ENCODE measurements at places on chromosomes 2 and 18.

- DNase-seq: no peak
These were observed 7.0 kb downstream of the EFEMP1 start for GRCh38 chr2:55916473-55917049.

- DNase-seq: no peak
These were observed at the start of gene BOD1L2 for GRCh38 chr18:57146956-57147636. Gene BOD1L2, plus strand, starts transcription at chr18:57147087. Its CDS starts 226 bp downstream, at chr18:57147313.

GRCh38 chr2:70516596-70516995 is 37.0 kb downstream of the TGFA start:
- DNase-seq: peak; percentile 55

DNA sequence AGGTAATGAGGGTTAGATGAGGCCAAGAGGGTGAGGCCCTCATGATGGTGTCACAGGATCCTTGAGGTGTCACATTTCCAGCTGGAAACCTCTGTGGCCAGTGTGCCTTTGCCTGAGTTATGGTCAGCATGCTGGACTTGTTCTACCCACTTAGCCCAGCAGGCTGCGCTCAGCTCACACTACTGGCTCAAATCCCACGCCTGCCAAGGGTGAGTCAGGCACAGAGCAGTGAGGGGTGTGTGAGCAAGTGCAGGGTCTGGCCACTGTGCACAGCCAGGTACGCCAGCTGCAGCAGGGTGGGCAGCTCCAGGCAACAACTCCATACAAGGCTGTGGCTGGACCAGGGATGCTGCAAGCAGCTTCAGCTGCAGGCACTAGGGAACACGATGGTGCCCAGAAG is 616.6 kb upstream of the FSHR start:
- no peak for DNase-seq

- DNase-seq: no peak
These were observed 72.5 kb downstream of the GALR1 start for GRCh38 chr18:77321823-77322805.

- DNase-seq: no peak
These were observed 1400.4 kb downstream of the SUCLG1 start for GRCh38 chr2:83058683-83059082.

DNA sequence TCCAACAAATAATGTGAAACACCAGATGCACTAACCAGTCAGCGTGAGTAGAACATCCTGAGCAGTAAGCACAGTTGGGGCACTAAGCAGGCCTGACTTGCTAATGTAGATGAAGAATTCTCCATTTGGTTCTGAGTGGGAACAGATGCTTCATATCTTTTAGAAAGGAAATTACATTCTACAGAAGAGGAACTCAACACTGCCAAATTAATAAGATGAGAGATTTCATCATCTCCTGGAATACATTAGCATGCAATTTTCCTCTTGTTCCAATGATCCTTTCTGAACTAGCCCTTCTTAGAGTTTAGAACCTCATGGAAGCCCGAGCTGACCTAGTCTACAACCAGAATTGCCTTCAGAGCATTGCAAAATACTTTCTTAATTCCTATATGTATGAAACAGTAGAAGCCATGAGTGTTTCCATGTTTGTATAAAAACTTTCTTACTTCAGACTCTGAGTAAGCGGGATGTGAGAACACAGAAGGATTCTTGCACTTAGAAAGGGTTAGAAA is 34.8 kb downstream of the COL5A2 start:
- no peak for DNase-seq

- DNase-seq: no peak
These were observed 18.8 kb upstream of the SOS1 start for GRCh38 chr2:39139511-39140237.

DNA sequence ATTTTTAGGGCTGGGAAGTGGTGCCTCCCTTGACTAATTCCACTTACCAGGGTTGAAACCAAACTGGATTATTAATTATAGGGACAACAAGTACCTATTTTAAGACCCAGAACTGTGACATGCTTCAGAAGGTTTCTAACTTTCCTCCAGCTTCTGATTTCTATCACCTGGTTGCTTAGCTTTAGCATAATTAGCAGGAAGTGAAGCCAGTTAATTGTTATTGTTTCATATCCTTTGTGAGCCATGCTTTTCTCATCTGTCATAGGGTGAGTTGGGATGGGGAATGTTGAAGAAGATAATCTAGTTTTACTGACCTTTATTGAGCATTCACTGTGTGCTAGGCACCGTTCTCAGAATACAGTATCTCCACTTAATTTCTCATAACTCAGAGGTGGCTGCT is 3.2 kb downstream of the YPEL5 start:
- DNase-seq: peak; percentile 42

DNA sequence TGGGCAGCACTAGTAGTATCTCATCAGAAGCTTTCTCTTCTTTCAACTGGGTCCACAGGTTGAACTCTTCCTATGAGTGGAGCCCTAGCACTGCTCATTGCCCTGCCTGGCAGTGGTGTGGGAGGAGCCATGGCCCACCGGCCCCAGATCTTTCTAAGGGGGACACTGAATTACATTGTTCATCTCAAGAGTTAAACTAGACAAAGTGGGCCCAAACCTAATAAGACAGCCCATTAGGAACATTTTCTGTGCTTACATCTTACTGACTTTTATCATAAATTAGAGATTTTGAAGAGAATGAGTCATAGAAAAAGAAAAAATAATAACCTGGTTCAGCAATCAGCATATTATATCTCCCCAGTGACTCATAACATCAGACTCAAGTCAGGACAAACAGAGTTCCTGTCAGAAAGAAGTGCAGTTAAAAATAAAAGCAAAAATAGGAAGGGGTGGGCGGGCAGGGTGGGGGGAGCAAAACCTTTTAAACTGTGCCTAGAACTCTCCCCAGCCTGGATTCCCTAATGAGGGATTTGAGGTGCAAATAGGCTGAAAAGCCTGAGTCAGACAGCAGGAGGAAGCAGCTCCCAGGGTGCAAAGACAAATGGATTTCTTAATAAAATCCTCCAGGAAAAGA is 161.6 kb upstream of the TRIB2 start:
- DNase-seq: no peak

DNA sequence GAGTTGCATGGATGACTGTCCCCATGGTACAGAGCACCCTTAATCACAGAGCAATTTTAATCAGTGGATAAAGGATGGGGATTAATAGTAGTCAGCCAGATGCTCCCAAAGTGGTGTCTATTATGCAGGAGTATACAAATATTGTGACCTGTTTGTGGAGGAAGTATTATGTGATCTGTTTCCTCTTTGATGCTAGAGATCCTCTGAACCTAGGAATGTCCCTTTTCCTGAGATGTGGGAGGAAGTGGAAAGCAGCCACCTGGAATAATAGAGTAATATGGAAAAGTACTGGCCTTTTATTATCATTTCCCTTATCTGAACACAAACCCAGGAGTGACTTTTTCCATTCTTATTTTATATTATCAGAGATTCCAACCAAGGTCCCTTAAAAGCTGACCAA is 94.2 kb upstream of the EFEMP1 start:
- no peak for DNase-seq

- DNase-seq: peak; percentile 18
These were observed 125.7 kb downstream of the RBMS1 start for GRCh38 chr2:160367887-160368286.

- no peak for DNase-seq
These were observed 40.9 kb downstream of the TCF4 start for GRCh38 chr18:55546851-55547704.

GRCh38 chr18:7023063-7023580 is 94.5 kb downstream of the LAMA1 start:
- no peak for DNase-seq

- no peak for DNase-seq
These were observed 92.7 kb upstream of the PARD3B start for GRCh38 chr2:204452464-204453023.

DNA sequence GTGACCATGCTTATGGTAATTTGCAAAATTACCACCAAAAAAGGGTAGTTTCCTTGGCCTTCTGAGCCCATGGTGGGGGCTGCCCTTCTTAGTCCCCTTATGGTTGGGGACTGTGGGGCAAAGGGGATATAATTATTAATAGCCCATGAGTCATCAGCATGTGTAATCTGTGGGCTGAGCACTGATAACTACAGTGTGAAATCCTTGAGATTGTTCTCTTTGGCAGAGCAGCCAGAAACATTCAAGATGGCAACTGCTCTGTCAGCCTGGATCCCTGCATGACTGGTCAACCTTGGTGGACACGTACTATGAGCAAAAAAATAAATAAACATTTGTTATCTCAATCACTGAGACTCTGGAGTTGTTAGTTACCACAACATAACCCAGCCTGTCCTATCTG is 61.3 kb downstream of the MGAT4A start:
- DNase-seq: no peak

GRCh38 chr2:121242175-121242875 is 42.7 kb downstream of the TFCP2L1 start:
- DNase-seq: no peak

GRCh38 chr2:53636596-53636995 is 131.0 kb upstream of the CHAC2 start:
- no peak for DNase-seq

DNA sequence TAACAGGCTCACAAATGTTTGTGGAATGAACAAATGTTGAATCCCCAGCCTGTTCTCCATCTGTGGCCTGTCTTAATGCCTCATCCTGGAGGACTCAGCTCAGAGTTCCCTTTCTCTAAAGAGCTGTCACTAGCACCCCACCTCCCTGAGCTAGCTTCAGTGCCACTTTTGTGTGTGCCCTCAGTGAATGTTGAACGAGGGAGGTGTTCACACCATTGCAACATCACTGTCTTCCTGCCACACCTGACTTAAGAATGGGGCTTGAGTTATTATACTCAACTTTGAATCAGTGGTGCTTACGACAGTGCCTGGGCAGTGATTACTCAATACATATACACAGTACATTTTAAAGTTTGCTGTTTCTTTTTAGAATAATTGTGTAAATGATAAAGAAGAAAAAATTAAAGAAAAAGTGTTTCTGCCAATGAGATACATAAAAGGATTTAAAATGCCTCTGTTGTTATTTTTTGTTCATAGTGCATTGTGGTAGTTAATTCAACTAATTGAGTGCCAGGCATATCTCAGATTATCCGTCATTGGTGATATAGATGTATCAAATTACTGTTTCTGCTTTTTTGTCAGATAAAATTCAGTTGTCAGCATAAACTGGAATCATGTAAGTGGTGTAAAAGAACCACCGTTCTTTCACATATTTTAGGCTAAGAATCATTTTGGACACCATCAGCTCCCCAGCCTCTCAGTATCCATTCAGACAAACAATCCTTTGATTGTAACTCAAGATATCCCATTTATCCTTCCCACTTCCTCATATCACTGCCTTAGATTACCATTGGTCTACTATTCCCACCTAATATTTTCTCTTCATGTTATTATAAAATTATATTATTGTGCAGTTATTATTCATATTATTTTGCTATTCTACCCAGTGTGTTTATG is 304.7 kb downstream of the PTPRM start:
- DNase-seq: no peak
